Kidney glomerular epithelial cell (primary cell): ENCODE measurements at places on chromosomes 13 and 19.

DNA sequence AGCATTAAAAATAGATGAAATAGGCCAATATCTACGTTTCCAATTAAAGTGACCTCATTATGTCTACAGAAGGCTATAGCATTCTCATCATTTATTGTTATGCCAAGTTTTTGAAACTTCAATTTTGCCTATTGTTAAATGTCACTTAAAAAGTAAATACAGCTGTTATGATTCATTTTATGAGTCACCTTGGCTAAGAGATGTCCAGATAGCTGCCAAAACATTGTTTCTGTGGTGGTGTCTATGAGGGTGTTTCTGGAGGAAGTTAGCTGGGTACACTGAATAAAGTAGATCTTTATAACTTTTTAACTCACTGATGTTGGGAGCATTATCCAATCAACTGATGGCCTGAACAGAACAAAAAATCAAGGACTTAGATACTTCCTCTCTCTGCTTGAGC is 1209.7 kb upstream of the PCDH9 start:
- no peak for DNase-seq

DNA sequence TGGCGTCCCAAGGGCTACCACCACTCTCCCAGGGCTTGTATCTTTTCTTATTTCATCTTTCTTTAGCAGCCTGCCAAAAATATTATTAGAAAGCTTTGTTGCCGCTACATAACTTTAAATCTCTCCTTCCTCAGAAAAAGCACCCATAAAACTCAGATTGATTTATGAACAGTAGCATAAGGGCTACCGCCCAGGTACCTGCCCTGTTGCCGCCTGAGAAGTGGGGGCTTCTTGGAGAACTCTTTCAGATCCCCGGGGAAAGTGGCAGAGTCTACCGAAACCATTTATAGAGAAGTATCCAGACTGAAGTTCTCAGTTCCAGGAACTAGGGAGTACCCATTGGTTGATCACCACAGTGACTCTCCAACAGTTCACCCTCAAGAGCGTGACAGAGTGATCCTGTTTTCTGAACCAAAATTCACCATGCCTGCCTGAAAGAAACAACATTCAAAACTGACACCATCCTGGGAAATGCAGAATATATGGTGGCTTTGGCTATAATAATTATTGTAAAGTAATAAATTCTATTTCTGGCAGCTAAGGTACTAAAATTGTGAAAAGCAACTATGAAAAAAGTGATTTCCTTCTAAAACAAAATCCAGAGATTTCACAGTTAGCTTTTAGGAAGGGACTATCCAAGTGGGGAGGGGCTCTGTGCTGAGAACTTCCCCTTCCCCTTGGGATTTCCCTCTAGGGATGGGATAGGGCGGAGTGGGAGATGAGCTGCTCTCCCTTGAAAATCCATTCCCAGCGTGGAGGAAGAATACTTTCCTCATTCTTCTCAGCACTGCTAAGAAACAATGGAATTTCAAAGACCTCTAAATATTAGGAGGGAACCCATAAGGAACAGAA is 877 bp upstream of the N4BP2L1 start:
- DNase-seq, result no peak

DNA sequence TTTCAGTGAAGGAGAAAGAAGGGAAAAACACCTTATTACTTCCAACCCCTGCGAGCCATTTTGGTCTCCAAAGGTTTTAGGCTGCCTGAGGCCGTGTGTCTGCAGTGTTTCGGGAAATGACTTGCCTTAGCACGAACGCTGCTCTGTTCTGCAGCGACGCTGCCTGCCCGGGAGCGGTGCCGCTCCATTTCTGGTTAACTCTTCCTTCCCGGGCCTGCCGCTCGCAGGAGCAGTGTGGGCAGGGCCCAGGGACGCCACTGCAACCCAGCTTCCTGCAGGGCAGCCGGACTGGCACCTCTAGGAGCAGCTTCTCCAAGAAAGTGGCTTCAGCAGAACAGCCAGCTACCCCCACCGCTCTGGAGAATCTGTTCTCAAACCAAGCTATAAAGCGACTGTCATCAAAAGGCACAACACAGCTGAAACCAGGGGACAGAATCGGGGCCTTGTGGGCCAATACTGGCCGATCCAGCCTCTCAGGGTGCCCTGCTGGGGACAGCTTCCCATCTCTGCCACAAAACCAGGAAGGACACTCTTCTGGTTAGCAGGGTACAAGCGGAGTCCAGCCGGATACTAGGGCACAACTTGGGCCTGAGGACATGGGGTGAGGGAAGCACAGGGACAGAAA is 72.2 kb downstream of the KCTD15 start:
- DNase-seq, result no peak

DNA sequence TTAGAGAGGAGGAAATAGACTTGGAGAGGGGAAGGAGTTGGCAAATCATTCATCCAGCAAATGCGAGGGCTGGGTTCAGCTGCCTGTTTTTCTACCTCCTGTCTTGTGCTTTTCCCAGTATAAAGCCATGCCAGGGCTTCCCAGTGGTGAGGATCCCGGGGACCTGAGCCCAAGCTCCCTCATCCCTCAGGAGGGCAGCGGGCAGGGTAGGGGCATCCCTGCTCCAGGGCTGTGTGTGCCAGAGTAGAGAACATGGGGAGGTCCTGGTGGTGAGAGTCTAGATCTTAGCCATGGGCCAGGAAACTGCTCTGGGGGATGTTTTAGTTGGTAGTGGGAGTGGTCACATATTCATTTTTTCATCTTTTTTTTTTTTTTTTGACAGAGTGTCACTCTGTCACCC is 43.6 kb downstream of the GPR12 start:
- DNase-seq, result no peak

GRCh38 chr13:82480415-82480814 is 1401.9 kb downstream of the SLITRK1 start:
- DNase-seq, result no peak

GRCh38 chr13:28401303-28402056 is 93.4 kb downstream of the FLT1 start:
- no peak for DNase-seq

- no peak for DNase-seq
These were observed 4.3 kb downstream of the CEBPG start for GRCh38 chr19:33377586-33378475.

DNA sequence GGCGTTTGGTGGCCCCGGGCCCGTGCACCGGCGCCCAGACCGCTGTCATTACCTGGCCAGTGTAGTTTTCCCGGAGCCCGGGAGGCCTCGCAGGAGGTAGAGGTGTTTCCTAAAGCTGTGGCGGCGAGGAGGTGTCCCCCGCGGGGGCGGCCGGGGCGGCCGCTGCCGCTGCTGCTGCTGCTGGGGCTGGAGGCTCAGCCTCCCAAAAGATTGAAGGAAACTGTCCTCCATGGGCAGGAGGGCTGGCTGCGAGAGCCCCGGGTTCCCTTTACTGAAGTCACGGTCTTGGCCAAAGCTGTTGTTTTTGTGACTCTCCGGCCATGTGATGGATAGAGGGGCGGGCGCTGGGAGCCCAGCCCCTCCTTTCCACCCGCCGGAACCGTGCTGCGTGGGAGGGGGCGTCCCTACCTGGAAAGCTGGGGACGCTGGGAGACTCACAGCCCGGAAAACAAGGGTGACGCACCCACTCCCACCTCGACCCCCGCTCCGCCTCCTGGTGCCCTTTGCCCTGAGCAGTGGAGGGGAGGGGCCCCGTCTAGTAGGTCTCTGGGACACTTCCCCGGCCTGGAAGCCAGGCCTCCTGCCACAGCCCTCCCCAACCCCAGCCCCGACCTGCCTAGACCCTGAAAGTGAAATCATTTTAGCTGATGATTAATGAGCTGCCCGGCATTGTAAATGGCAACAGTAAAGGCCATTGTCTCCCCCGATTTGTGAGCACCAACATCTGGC is at the start of gene N4BP2L1:
TSS of gene N4BP2L1 (minus strand) at position 279 of the 729 bp plus-strand sequence. CDS start at position 231, 48 bp downstream.
- DNase-seq, result peak; percentile 49

GRCh38 chr13:95275322-95276036 is 25.8 kb downstream of the ABCC4 start:
- no peak for DNase-seq

DNA sequence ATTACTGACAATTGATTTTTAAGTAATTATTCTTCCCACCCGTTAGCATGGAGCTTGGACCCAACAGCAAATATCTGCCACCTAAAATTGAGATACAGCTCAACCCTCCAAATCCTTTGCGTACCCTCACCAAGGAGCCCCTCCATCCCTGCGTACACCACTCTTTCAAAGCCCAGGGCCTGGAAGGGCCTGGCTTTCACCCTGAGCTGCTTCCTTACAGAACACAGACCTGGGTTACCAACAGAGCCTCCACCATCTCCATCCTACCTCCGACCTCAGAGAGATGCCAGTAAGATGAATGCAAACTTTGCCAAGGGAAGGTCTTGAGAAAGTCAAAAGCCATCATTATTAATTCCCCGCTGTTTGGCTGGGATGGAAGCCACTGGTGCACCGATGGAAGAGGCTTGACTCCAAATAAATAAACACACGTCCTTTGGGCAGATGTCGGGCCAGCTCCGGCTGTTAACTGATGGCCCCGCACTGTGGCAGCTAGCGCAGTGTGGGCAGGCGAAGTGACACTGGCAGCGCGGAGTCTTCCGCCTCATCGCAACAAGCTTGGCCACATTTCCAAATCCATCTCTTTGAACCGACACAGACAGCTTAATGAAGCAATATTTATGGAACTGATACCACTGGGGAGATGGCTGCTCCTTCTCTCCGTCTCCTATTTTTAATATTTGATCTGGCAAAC is 150.2 kb upstream of the VSTM2B start:
- no peak for DNase-seq

GRCh38 chr19:3672993-3673392 is 27.3 kb downstream of the PIP5K1C start:
- DNase-seq, result no peak
